Karpas-422 (cell line): ENCODE measurements at places on chromosomes 5 and 9. TPM values are rescaled to one million over a fixed set of nuclear protein-coding genes. Genes with fewer than 3 reads are reported as not detected.

- DNase-seq, result no peak
- H3K27ac ChIP-seq, result no peak overlapping the region
- H3K27me3 ChIP-seq, result no peaks in the 10 kb centered on the region
- no peaks in the 10 kb centered on the region for H3K4me1 ChIP-seq
Measured at GRCh38 chr9:95772320-95773052, 103.0 kb upstream of the ERCC6L2 start.

DNA sequence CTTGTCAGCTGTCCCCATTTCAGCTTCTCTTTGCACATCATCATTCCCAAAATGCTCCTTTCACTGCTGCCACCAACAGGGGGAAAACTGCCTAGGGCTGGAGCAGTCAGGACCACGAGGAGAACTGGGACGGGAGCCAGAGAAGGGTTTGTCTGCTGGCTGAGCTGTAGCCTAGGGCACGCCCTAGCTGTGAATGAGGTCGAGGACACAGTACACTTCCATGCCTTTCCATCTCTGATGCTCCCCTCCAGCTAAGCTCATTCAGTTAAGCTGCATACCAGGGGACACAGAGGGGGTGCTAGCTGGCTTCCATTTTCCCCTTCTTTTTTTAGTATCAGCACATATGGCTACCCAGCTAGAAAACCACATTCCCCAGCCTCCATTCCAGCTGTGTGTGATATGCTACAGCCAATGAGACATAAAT, 64.7 kb downstream of the STK10 start:
- H3K36me3 ChIP-seq, result peaks cover 3% of the 10 kb centered on the region; the same call in 1 of the 2 replicates
- H3K27me3 ChIP-seq, result no peaks in the 10 kb centered on the region
- H3K4me3 ChIP-seq, result no peak overlapping the region
- no peak overlapping the region for H3K27ac ChIP-seq
- no peaks in the 10 kb centered on the region for H3K4me1 ChIP-seq
- DNase-seq, result no peak

GRCh38 chr5:154923441-154924430, 14.3 kb downstream of the GEMIN5 start:
- no peak overlapping the region for H3K4me3 ChIP-seq
- no peaks in the 10 kb centered on the region for H3K27me3 ChIP-seq
- peaks cover 61% of the 10 kb centered on the region; the same call in 1 of the 2 replicates for H3K36me3 ChIP-seq
- H3K27ac ChIP-seq, result no peak overlapping the region

DNA sequence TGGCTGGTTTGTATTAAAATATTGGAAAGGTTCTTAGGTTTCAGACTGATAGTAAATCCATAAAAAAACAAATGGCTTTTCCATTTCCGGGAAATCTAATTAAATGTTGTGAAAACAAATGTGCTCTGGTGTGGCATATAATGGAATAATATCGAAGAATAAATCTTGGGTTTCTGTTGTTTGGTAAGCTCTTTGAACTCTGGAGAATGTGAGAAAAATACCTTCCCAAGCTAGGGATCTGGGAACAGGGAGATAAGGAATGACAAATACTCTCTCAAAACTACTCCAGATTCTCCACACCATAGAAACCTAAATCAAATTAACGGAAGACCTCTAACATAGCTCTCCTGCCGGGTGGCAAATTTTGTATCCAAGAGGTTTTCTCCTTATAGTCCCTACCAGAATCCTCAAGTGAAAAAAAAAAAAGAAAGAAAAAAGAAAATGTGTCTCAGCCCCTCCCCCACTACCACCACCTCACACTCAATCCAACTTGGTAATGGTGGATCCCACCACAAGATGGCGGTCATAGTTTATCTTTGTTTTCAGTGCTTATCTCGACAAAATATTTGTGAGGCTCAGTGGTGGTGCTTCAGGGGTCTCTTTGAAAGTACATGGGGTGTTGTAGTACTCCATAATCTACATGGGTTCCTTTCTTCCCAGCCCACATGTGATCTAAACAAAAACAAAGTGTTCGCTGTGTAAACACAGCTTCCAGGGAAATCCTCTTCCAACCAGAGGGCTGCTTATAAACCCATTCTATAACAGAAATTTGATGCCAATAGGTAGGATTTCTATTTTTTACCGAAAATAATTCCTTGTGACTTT, 54.5 kb upstream of the FST start:
- H3K27ac ChIP-seq, result no peak overlapping the region
- no peak overlapping the region for H3K4me3 ChIP-seq
- no peaks in the 10 kb centered on the region for H3K27me3 ChIP-seq
- no peaks in the 10 kb centered on the region for H3K36me3 ChIP-seq

- H3K4me3 ChIP-seq, result no peak overlapping the region
- H3K27me3 ChIP-seq, result no peaks in the 10 kb centered on the region
- DNase-seq, result no peak
- H3K4me1 ChIP-seq, result no peaks in the 10 kb centered on the region; the same call in 1 of the 2 replicates
Measured at GRCh38 chr5:160133071-160133917, 14.0 kb upstream of the PWWP2A start.

GRCh38 chr5:134545070-134545868, 19.8 kb downstream of the JADE2 start:
- H3K4me1 ChIP-seq, result peaks cover 100% of the 10 kb centered on the region
- peak; percentile 95 for DNase-seq
- no peaks in the 10 kb centered on the region for H3K27me3 ChIP-seq
- H3K36me3 ChIP-seq, result peaks cover 27% of the 10 kb centered on the region
- peak overlapping the region; percentile 56 for H3K4me3 ChIP-seq

DNA sequence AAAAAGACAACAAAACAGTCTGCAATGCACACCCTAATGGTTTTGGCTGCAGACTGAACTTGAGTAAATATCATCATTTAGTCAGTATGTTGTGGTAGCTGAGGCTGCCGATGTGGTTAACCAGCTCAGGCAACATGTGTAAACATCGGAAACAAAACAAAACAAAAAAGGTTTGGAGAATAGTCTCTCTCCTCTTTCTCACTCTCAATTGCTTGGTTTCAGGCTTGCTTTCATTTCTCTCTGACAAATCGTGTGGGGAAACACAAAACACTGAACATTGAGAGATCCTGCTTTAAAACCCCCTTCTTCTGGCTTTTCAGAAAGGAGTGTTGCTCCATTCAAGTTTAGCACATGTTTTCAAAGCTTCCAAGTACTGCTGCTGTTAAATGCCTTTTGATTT, 453.3 kb downstream of the BNC2 start:
- no peak for DNase-seq
- no peaks in the 10 kb centered on the region for H3K27me3 ChIP-seq
- H3K4me3 ChIP-seq, result no peak overlapping the region
- H3K36me3 ChIP-seq, result no peaks in the 10 kb centered on the region
- H3K27ac ChIP-seq, result no peak overlapping the region

GRCh38 chr5:135059000-135059923, 25.2 kb upstream of the PITX1 start:
- H3K4me1 ChIP-seq, result peaks cover 100% of the 10 kb centered on the region
- peak overlapping the region; percentile 99 for H3K27ac ChIP-seq
- H3K36me3 ChIP-seq, result no peaks in the 10 kb centered on the region
- no peak overlapping the region; the same call in 1 of the 2 replicates for H3K4me3 ChIP-seq
- H3K27me3 ChIP-seq, result no peaks in the 10 kb centered on the region
- DNase-seq, result peak; percentile 78

GRCh38 chr5:173172166-173172565, 27.8 kb downstream of the BNIP1 start:
- no peak overlapping the region for H3K27ac ChIP-seq
- no peaks in the 10 kb centered on the region for H3K27me3 ChIP-seq
- no peaks in the 10 kb centered on the region for H3K36me3 ChIP-seq
- no peaks in the 10 kb centered on the region for H3K4me1 ChIP-seq
- no peak overlapping the region for H3K4me3 ChIP-seq

- H3K27ac ChIP-seq, result no peak overlapping the region
- H3K4me3 ChIP-seq, result no peak overlapping the region
- no peaks in the 10 kb centered on the region for H3K27me3 ChIP-seq
- no peak for DNase-seq
Measured at GRCh38 chr5:61519728-61520277, 187.7 kb downstream of the ZSWIM6 start.

- no peaks in the 10 kb centered on the region for H3K4me1 ChIP-seq
- H3K27me3 ChIP-seq, result no peaks in the 10 kb centered on the region
- no peak overlapping the region for H3K27ac ChIP-seq
Measured at GRCh38 chr5:746258-746761, 38.2 kb downstream of the ZDHHC11B start.

- peak overlapping the region; percentile 35; the same call in 1 of the 2 replicates for H3K4me3 ChIP-seq
- H3K36me3 ChIP-seq, result no peaks in the 10 kb centered on the region
- peak; percentile 69 for DNase-seq
- H3K27ac ChIP-seq, result peak overlapping the region; percentile 96
- H3K4me1 ChIP-seq, result peaks cover 59% of the 10 kb centered on the region
Measured at GRCh38 chr5:123814801-123815470, 303.0 kb downstream of the CSNK1G3 start.

DNA sequence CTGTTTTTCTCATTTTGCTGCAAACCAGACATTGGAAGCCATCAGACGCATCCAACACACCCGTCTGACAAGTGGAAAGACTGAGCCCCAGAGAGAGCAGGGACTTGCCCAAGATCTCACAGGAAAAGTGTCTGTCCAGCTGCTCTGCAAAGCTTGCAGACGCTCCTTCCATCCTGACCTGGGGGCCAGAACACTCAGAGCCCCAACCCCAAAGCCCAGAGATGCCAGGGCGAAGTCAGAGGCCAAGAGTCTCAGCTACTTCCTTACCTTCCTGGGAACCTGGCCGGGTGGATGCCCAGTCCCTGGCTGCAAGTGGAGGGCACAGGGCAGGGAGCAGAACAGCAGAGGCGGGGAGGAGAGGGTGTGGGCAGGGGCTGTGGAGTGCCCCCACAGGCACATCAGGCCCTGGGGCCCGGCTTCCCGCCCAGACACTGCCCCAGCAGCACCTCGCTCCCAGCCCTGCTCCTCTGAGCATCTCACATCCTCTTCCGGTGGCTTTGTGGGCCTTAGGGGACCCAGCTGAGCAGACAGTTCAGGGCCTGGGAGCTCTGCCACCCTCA, 9.7 kb upstream of the RALGDS start:
- no peaks in the 10 kb centered on the region for H3K27me3 ChIP-seq
- no peaks in the 10 kb centered on the region for H3K36me3 ChIP-seq
- H3K4me1 ChIP-seq, result peaks cover 56% of the 10 kb centered on the region
- no peak overlapping the region for H3K4me3 ChIP-seq

GRCh38 chr5:126360467-126360866, 62.7 kb upstream of the GRAMD2B start:
- H3K27ac ChIP-seq, result no peak overlapping the region
- no peaks in the 10 kb centered on the region for H3K4me1 ChIP-seq
- no peak for DNase-seq
- no peak overlapping the region for H3K4me3 ChIP-seq

DNA sequence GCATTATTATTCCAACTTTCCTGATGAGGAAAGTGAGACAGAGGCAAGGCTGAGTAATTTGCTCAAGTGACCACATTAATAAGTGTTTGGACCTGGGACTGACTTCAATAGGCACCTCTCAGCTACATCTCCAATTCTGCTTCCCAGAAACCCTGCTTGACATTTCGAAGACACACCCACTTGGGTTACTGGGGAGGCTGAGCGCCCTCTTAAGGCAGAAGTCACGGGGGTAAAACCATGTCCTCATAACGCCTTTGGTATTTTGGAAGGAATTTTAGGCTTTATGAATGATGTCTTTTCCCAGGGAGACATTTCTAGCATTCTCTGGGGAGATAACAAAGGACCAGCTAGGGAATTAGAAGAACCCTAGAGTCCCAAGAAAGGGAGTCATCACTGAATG, 53.3 kb downstream of the TRPC7 start:
- H3K36me3 ChIP-seq, result no peaks in the 10 kb centered on the region
- H3K27me3 ChIP-seq, result no peaks in the 10 kb centered on the region
- no peaks in the 10 kb centered on the region for H3K4me1 ChIP-seq

- H3K27me3 ChIP-seq, result no peaks in the 10 kb centered on the region
- DNase-seq, result no peak
- H3K27ac ChIP-seq, result no peak overlapping the region
- no peaks in the 10 kb centered on the region for H3K4me1 ChIP-seq
- no peak overlapping the region for H3K4me3 ChIP-seq
Measured at GRCh38 chr9:87568401-87568800, 70.7 kb downstream of the DAPK1 start.

DNA sequence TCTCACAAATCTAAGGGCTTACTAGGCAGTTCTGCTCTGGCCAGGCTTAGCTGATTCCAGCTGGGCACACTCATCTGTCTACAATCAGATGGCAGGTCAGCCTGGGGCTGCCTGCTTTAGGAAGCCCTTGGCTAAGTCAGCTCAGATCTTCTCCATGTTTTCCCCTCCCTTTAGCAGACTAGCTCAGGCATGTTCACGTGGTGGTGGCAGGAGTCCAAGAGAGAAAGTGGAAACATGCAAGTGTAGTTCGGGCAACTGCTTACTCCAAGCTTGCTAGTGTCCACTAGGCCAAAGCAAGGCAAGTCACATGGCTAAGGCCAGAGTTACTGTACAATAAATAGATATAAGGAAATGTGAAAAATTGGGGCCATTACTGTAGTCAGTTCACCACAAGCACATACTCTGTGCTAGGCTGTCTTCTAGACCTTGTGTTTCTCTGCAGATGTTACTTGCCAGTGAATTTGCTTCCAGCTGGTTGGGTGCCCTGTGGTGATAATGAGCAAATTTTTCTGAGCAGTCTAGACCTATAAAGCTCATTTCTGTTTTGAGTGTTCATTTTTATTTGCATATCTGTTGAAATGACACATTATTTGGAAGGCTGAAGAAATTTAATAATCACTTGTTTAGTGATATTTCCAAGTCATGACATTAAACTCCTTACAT, 38.3 kb downstream of the RECK start:
- H3K4me1 ChIP-seq, result peaks cover 1% of the 10 kb centered on the region; the same call in 1 of the 2 replicates
- no peak overlapping the region for H3K4me3 ChIP-seq
- no peaks in the 10 kb centered on the region for H3K27me3 ChIP-seq
- H3K36me3 ChIP-seq, result no peaks in the 10 kb centered on the region

- H3K4me1 ChIP-seq, result no peaks in the 10 kb centered on the region
- no peak overlapping the region for H3K4me3 ChIP-seq
- no peaks in the 10 kb centered on the region for H3K36me3 ChIP-seq
- no peak overlapping the region for H3K27ac ChIP-seq
- no peak for DNase-seq
- no peaks in the 10 kb centered on the region for H3K27me3 ChIP-seq
Measured at GRCh38 chr5:17907094-17907493, 272.8 kb downstream of the TAF11L14 start.

- H3K4me3 ChIP-seq, result no peak overlapping the region
- H3K27ac ChIP-seq, result no peak overlapping the region
- no peaks in the 10 kb centered on the region for H3K27me3 ChIP-seq
- DNase-seq, result no peak
Measured at GRCh38 chr5:82422001-82422740, 144.0 kb upstream of the RPS23 start.

The ATG12 gene
- 34.2 and 59.3 TPM in 2 replicates for total RNA-seq

The PHF24 gene
- not detected in 2 replicates for total RNA-seq

The CDO1 gene
- total RNA-seq, result not detected in 2 replicates

The PPP1R2B gene
- not detected in 2 replicates for total RNA-seq

The GFI1B gene
- total RNA-seq, result 6.0 and 6.5 TPM in 2 replicates

The TNC gene
- 0.36 and 0.60 TPM in 2 replicates for total RNA-seq

The MARCOL gene
- not detected in 2 replicates for total RNA-seq

The PRSS3 gene
- total RNA-seq, result 0.40 TPM in 1 of 2 replicates, not detected in the other

The CCL28 gene
- total RNA-seq, result 18.8 and 42.3 TPM in 2 replicates

The OLFML2A gene
- not detected in 2 replicates for total RNA-seq

The ADAMTS12 gene
- not detected in 2 replicates for total RNA-seq

The OR1Q1 gene
- total RNA-seq, result not detected in 2 replicates
